T follicular helper cell (primary cell): ENCODE measurements at places on chromosomes 3 and 15.

DNA sequence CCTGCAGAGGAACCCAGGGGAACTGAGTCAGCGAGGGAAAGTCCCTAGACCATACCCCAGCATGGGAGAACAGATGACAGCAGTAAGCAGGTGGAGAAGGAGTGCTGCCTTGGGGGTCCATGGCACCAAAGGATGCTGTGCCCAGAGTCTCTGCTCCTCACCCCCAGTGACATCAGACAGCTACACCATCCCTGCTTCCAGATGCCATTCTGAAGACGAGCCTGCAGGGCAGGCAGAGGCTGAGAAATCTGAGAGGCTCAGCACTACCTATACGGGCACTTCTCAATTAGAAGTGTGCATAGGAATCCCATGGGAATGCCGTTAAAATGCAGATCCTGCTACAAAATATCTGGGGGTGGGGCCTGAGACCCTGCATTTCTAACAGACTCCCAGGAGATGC, 211.3 kb upstream of the NSMCE3 start:
- DNase-seq, result no peak

- no peak for DNase-seq
Observed at GRCh38 chr3:196047391-196048030, 34.4 kb downstream of the TFRC start.

DNA sequence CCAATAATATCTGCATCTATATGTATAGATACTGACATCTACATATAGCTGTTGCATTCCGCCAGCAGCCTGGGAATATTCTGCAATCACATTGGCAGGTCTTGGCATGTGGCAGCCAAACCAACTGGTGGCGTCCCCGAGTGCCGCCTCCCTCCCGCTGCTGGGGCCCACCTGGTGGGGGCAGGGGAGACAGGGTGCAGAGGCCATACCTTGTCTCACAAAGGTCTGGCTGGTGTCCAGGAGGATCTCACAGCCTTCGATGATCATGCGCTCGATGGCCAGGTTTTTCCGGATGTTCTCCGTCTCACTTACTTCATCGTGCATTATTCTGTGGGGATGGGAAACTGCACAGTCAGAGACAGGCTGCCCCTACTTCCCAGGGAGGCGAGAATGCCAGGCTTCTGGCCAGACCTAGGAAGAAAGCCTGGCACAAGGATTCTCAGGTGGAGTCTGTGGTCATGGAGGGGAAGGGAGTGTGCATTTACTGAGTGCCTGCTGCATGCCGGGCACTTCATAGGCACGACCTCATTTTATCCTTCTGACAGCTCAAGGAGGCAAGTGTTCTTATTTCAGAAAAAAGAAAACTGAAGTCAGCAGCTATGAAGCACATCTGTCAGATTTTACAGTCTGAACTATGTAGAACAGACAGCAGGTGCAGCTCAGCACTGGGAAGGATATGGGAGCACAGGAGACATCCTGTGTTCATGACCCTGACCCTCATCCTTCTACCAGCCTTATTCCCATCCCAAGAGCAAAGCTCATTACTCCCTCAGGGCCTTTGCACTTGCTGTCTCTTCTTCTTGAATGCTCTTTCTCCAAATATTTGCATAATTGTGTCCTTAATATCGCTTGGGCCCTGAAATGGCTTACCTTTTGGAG, 62.8 kb downstream of the RASGRF1 start:
- no peak for DNase-seq

GRCh38 chr3:124935264-124935663, 713 bp upstream of the MUC13 start:
- DNase-seq, result no peak

GRCh38 chr15:82136120-82136519, 90.3 kb upstream of the MEX3B start:
- no peak for DNase-seq

DNA sequence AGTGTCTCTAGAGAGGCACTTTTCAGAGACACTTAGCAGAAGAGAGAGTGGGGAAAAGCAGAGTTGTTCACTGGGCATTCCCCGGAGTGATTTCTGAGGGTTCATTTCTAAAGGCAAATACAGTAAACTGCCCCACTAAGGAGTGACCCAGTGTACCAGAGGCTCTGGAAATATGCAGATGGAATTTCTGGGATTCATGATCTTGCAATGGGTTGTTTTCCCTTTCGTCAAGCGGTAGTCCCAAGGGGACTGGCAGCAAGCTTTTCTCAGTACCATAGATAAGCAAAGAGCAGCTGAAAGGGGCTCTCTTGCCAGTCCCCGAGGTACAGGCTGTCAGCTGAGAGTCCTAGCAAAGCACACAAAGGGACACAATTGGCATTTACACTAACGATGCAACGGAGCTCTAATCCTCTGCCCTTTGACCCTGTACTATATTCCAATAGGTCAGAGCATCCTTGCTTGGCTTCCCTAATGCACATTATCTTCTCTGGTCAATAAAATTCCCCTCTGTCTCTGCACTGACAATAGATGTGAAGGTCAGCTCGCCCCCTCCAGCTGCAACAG, 155.6 kb downstream of the SEMA6D start:
- DNase-seq, result no peak

DNA sequence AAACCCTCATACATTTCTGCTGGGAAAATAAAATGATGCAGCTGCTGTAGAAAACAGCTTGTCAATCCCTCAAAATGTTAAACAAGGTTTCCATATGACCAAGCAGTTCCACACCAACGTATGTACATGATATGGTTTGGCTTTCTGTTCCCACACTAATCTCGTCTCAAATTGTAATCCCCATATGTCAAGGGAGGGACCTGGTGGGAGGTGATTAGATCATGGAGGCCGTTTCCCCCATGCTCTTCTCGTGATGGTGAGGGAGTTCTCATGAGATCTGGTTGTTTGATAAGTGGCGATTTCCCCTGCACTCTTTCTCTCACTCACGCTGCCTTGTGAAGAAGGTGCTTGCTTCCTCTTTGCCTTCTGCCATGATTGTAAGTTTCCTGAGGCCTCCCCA, 100.6 kb upstream of the SLC24A5 start:
- no peak for DNase-seq
